Stimulated activated CD4-positive, alpha-beta T cell treated with anti-CD3 and anti-CD28 coated beads, Interleukin-15, amount 100 ng/mL, for 1 hour (primary cell): ENCODE measurements at places on chromosomes 6 and 20.

DNA sequence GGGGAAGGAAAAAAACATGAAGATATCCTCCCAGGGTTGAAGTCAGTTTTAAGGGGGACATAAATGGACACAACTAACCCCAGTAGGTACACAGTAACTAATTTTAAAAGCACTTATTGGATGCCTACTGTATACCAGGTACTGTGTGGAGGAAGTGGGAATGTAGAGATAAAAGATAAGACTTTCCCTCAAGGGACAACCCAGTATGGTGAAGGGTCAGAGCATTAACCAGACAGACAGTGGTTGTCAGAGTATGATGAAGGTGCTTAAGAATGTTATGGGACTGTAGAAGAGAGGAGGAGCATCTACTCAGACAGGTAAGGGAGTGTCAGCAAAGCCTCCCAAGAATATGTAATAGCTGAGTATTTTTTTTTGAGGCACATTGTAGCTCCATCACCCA is 906 bp downstream of the ABCF1 start:
- no peak for DNase-seq

GRCh38 chr20:16036331-16036730 is 536.9 kb downstream of the KIF16B start:
- no peak for DNase-seq

DNA sequence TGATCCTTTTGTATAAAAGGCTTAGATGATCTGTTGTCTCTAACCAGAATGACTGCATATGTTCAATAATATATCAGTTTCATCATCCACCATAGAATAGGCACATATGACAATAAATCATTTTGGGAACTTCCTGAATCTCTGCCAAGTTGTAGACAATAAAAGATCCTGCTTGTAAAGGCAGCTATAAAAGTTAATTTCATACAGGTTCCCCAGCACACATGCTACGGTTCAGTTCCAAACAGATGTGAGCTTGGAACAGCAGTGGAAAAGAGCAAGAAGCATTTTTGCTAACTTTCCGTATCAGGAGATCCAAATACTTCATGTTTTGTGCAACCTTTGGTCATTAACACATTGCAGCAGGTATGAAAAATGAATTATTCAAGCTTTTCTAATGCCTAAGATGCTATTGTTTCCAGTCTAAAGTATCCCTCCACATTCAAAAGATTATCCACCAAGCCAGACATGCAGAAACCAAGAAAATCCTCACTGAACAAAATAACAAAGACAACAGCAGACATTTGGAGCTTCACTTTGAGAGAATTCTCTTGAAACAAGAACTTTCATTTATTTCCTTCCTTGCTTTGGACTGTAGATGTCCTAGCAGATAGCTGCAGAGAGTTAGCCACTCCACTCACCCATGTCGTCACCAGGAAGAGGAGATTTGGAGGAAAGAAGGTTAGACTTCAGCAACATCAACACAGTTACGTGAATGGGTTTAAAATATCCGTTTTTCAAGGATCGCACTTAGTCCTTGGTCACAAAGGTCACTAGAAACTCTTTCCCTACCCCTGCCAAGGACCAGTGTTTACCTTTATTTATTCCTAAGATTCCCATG is 453.5 kb upstream of the JARID2 start:
- no peak for DNase-seq

GRCh38 chr6:12909833-12910232 is 193.3 kb downstream of the PHACTR1 start:
- DNase-seq, result no peak

DNA sequence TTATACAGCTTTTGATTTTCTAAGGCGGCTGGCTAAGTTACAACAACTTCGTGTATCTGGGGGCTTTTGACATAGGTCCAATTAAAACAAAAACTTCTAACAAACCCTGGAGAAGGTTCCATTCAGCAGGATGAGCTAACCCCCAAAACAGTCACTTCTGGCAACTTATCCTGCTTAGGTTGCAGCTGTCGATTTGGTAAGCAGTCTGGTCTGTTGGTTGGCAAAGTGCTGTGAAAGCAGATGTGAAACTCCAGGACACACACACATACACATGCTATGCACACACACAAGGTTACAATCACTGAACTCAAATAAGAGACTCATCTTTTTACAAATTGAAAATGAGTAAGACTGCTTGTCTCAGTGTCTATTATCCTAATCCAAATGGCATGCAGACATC is 119.0 kb upstream of the STMND1 start:
- DNase-seq, result no peak
